Stimulated activated CD4-positive, alpha-beta T cell treated with anti-CD3 and anti-CD28 coated beads, Interleukin-1b, Interleukin-23, amount 100 ng/mL, for 1 hour (primary cell): ENCODE measurements at places on chromosomes 6 and 20.

DNA sequence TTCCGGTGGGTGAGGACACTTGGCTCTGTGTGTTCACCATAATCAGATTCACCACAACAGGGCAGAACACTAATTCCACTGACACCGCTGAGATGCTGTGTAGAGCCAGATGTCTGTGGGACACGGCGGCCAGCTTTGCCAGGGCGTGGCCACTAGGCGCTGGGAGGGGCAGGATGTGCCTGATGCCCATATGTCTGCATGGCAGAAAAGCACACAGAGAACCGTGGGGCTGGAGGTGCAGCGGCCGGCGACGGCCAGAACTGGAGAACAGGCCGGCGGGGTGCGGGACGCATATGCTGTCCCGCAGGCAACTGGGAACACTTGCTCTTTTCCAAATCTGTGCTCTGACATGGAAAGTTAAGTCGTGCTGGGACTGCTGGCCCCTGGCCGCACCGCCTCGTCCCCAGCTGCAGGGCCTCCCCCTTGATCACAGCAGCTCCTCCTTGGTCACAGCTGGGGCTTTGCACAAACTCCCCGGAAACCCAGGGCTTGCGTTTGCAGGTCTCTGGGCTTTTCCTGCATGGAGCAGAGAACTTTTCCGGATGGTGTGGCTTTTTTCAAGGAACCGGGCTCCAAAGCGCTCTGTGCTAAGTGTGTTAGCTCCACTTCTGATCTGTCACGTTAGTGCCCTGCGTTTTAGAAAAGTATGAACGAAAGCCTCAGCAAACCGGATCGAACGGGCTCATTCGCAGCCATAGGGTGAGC, 31.1 kb downstream of the NTSR1 start:
- DNase-seq = no peak

DNA sequence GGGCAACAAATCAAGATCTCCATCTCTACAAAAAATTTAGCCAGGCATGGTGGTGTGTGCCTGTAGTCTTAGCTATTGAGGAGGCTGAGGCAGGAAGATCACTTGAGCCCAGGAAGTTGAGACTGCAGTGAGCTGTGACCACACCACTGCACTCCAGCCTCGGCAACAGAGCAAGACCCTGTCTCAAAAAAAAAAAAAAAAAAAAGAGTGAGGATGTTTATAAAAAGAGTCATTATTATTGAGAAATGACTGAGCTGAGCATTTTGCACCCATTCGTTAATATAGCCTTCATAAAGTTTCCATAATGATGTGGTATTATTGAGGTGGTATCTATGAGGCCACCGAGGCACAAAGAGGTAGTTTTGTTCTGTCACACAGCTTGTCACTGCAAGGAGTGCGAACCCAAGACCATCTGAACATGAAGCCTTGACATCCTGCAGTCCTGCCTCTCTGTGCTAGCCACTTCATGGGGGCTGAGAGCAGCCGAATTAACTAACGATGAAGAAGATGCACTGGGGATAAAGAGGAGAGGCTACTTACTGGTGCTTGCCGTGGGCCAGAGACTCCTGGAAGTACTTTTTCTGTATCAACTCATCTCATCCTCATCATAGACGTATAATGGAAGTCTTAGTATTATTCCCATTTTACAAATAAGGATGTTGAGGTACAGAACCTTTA, 175.5 kb downstream of the BCAS1 start:
- DNase-seq = no peak

GRCh38 chr6:105519954-105520353, 117.1 kb upstream of the PREP start:
- DNase-seq = no peak

DNA sequence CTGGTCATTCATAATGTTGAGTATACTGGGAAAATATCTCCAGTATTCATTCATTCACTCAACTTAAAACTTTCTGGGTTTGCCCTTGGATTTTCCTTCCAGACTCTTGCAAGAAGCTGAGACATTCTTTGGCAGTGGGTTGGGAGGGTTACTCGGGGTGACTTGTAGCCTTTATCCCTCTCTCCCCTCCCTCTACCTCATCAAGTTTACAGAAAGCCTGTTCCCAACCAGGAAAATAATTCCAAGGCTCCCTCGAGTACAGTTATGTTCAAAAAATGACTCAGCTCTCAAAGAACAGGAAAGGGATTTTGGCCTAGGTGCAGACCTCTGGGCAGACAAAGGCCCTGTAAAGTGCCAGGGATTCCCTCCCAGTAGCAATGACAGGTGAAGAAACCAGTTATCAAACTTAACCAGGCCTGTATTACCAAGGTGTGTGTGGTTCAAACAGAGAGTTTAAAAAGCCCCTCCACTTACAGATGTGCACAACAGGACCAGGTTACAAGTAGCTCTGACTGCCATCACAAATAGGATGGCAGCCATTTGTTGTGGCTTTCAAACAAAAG, 22.2 kb downstream of the FKBP1A start:
- no peak for DNase-seq

GRCh38 chr6:169341706-169342105, 88.1 kb upstream of the THBS2 start:
- DNase-seq = no peak

DNA sequence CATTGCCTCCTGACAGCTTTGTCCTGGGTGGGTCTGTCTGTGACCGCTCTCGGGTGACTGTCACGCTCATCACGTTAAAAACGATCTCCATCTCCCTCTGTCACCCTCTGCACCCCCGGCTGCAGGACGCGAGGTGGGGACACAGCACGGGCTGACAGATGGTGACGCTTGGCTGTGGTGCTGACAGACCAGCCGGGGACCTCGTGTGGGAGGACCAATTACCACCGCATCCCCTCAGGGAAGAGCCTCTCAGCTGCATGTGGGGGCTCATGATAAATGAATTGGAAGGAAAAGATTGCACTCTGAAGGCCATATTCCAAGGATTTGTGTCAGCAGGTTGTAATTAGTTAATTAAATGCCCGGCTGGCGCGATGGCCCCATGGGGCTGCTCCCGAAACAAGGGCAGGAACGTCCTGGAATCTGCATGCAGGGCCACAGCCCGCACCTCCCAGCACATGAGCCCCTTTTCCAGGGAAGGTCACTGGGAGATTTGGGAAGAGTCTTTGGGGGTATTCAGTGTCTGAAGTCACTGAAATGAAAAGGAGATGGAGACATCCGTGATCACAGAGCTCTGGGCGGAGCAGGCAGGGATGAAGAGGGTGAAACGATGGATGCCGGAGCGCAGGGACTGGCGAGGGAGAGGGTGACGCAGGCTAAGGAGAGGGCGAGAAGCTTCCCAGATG, 87.1 kb downstream of the ERMARD start:
- no peak for DNase-seq

DNA sequence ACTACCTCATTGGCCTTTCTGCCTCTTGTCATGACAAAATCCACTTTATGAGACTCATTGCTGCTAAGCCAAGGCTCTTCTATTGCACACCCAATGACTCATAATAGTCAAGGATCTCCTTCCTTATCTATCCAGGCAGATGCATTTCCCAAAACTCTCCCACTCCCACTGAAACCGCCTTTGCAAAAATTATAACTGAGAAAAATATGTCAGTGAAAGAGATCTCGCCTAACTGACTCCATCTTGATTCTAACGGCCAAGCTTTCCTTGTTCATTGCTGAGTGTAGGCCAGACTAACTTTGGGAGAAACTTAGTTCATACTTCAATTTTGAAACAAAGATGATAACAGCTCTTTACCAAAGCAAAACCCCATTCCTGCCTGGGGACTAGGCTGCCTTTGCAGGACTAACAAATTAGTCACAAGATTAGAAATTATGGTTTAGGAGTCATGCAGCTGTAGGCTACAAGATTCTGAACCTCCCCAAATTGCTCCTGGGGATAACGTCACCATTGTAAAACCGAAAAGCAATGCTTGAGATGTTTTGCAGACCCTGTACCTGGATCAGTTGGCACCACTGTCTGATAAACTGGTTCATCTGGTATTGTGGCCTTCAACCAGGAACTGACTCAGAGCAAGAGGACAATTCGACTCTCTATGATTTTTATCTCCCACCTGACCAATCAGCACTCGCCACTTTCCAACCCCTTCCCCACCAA, 47.1 kb downstream of the HAO1 start:
- no peak for DNase-seq

GRCh38 chr6:24069526-24069925, 56.5 kb upstream of the NRSN1 start:
- DNase-seq = no peak

DNA sequence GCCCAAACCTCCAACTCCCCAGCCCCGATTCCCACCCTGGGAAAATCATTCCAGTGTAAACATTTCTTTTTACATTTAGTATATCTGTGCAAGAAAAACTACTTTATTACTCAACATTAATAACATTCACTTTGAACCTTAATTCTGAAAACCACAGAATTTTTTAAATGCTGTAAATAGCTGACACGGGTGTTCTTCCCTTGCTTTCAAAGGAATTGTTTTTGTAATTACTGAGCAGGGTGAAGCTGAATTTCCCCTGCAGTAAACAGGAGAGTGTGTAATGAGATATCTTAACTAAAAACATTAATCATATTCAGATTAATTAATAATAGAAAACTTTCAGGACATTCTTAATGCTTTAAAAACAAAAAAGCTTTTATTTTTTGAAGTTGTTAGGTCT, 99.3 kb upstream of the CITED2 start:
- DNase-seq = no peak

GRCh38 chr6:4727671-4728435, 48.4 kb upstream of the CDYL start:
- DNase-seq = no peak

DNA sequence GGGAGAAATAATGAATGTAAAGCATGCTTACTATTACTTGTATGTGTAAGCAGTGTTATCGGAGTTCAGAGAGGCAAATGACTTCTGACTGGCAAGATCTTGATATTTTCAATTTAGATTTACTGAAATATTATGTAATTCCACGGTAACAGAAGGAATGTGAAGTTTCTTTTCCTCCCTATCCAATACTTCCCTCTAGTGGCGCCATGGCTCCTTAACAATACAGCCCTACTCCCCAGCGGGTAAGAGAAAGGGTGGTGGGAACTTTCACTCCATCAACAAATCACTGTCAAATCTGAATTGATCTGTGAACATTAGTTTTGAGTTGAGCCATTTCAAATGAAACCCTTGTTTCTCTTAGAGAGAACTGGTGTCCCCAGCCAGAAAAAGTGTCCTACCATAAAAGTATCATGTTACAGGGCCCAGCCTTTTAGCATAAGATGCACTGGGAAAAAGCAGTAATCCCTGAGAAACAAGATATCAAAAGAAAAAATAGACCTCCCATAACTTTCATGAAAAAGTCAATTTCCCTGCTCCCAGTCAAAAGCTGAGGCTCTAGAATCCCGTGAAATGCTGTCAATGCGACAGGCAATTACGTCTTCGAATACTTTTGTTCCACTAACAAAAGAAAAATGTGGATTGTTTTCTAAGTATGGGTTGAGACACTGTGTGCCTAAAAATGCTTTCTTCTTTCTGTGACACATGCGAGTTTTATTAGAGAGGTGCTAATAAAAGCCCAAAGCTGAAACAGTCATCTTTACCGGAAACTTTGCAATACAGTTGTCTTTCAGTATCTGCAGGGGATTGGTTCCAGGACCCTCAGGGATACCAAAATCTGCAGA, 12.9 kb downstream of the COX7A2 start:
- DNase-seq = no peak

DNA sequence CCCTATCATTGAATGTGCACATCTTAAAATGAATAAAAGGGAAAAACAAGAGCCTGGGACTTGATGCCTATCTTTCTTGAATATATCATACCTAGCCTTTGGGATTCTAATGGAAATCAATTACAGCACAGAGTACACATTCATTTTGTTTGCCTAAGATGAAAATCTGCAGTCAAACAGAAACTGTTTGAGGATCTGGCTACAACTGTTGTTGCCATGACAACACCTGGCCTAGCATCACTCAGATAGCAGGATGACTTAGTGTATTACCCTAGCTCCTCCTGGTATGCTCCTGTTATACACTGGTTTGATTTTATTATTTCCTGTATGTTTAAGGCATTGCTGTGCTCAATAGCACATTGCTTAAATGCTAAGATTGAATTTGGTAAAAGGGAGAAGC, 71.5 kb upstream of the LAMP5 start:
- DNase-seq = no peak

GRCh38 chr20:16407251-16408067, 165.8 kb downstream of the KIF16B start:
- no peak for DNase-seq

DNA sequence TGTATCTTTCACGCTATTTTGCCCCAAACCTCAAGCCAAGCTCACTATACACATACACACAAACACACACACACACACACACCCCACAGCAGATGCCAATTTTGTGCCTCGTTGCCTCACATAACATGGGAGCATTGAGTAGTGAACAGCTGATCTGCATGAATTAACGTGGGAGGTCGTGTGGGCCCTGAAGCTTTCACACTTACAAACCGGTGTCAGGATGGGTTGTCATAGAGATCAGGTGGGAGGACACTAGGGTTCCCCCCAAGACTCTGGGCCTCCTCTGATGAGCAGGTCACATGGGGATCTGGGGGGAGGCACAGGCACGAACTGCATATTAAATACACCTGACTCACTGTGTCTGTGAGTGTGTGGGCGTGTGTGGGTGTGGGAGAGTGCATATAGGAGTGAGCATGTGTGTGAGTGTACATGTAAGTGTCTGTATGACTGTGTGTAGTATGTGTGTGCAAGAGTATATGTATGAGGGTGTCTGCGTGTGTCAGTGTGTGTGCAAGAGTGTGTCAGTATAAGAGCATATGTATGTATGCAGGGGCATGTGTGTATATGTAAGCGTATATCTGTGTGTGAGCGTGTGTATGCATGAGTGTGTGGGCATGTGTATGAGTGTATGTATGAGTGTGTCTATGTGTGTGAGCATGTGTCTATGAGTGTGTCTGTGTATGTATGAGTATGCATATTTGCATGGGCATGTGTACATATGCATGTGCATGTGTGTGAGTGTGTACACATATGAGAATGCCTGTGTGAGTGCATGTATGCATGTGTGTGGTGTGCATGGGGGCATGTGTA, 370.4 kb downstream of the PREX1 start:
- no peak for DNase-seq

DNA sequence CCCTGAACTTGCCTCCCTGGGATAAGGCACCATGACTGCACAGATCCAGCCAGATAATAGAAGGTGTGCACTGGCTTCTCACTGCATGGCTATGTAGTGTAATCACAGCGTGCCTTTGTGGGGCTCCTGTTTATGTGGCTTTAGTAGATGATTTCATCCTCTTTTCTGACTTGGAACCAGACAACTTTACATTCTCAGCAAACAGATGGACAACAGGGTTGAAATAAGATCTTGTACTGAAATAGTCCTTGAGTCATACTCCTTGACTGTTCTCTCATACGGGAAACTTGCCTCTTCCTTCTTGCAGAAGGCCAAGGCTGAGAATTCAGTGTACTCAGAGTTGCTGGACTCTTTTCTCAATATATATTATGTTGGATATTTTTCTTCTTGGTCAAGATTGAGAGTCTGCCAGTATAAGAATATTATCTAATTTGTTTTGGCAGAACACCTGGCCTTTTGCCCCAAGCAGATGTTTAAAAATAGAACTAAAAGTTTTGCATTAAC, 25.0 kb upstream of the RNF144B start:
- DNase-seq = no peak

- no peak for DNase-seq
Observed at GRCh38 chr6:29071831-29072723, 15.0 kb downstream of the OR2B3 start.
